ENCODE measurements at places on chromosomes 5 and 9.

- no peak for DNase-seq
These were observed 126.7 kb upstream of the SLCO6A1 start for GRCh38 chr5:102625468-102625867.

- DNase-seq, result no peak
These were observed 66.2 kb downstream of the WNK2 start for GRCh38 chr9:93250185-93250584.

- DNase-seq, result no peak
These were observed 127.3 kb upstream of the ELL2 start for GRCh38 chr5:96088706-96089498.

- DNase-seq, result no peak
These were observed 224.9 kb downstream of the EBF1 start for GRCh38 chr5:158874792-158875191.

DNA sequence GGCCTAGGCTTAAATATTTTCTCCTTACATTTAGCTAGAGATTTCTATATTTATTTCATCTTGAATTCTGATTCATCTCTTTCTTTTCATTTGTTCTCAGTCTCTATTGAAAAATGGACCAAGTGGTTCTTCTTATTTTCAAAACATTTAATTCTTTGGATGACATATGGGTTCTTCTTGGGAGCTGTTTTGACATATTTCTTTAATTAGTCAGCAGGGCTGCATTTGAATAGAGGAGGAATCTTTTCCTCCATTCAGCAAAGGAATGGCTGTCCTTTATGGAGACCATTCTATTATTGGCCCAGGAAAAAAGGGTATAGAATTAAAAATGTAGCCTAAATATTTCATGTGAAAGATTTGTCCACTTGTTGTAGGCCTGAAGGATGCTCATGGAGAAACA lies 109.9 kb downstream of the RPS23 start:
- no peak for DNase-seq

DNA sequence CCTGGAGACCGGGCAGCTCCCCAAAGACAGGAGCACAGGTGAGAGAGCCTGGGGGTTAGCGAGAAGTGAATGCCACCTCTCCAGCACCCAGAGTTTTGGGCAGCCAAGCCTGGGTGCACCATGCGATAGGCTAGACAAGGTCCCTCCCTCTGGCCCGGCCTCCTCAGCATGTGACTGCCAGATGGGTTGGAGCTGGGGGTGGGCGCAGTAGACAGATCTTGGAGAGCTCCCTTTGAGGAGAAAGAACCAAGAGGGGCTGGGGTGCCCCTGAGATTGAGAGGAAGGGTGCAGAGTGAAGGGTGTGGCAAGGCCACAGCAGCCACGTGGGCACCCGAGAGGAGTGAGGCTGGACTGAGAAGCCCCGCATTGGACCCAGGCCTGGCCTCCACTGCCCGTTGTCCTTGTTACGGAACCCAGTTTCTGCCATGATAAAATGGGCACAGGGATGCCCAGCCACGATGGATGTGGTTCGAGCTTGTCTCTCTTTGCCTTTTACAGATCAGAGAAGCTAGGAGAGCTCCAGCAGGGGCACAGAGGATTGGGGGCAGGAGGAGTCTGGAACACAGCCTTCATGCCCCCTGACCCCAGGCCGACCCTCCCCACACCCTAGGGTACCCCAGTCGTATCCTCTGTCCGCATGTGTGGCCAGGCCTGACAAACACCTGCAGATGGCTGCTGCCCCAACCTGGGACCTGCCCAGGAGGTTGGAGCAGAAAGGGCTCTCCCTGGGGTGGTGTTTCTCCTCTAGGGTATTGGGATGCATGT lies 1.4 kb downstream of the TMEM141 start:
- no peak for DNase-seq

GRCh38 chr5:6455571-6456200 lies 7.0 kb downstream of the UBE2QL1 start:
- no peak for DNase-seq

DNA sequence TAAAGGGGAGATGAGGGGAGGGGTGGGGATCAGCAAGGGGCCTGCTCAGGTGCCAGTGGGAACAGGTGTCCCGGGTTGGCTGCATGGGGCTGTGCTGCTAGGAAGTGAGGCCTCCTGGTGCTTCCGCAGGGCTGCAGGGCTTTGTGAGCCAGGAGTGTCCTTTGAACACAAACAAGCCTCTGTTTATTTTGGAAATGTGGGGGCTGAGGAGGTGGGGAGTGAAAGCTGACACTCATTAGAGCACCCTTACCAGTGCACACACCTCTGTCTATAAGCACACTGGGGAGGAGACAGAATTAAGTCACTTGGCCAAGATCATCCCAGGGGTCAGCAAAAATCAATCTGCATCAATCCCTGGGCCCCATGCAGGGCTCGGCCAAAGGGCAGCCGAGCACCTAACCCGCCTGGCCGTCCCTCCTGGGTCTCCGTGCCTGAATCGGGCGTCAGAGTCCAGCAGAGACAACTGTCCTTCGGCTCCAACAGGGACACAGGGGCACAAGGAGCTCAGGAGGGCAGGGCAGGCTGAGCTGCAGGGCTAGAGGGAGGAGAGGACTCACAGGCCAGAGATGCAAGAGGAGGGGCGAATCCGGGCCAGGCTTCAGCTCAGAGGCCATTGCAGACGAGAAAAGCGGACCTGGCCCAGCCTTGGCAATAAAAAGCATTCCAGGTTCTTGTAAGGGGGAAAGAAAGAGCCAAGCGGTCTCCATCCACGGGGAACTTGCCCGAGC lies 99.8 kb downstream of the VAV2 start:
- no peak for DNase-seq

- no peak for DNase-seq
These were observed 383.1 kb upstream of the KLF4 start for GRCh38 chr9:107872457-107873192.

- no peak for DNase-seq
These were observed 21.8 kb downstream of the CTNNA1 start for GRCh38 chr5:138775034-138775433.

DNA sequence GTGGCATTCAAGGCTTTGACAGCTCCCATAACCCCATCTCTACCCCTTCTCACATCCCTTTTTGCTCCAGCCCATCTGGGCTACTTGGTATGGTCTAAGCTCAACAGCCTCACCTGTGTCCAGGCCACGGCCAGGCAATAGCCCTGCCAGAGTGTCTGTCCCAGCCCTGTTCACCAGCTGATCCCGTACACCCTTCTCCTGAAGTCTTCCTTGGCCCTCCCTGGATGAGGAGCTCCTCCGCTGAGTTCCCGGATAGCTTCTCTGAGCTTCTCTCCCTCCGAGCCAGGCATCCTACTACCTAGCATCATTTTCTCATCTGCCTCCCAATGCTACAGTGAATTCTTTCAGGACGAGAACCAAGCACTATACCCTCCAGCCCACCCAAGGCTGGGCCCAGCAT lies 208.2 kb downstream of the DAB2IP start:
- no peak for DNase-seq

GRCh38 chr5:10695055-10695649 lies 65.9 kb downstream of the DAP start:
- no peak for DNase-seq

- DNase-seq, result no peak
These were observed 137.8 kb downstream of the AGTPBP1 start for GRCh38 chr9:85603936-85604335.

DNA sequence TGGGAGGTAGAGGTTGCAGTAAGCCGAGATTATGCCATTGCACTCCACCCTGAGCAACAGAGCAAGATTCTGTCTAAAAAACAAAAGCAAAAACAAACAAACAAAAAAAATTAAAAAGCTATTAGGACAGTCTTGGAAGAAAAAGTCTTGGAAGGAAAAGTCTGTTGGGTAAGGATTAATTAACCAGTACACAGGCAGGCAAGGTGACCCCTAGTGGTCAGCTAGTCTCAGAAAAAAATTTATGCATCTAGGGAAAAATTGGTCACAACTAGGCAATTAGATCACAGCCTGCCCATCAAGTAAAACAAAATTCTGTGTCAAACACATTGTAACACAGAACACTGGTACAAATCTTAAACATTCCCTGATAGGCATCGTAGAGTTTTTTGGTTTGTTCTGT lies 6.7 kb upstream of the ANKRD18B start:
- DNase-seq, result no peak

GRCh38 chr5:165258197-165258771 lies 1752.9 kb downstream of the MAT2B start:
- no peak for DNase-seq

DNA sequence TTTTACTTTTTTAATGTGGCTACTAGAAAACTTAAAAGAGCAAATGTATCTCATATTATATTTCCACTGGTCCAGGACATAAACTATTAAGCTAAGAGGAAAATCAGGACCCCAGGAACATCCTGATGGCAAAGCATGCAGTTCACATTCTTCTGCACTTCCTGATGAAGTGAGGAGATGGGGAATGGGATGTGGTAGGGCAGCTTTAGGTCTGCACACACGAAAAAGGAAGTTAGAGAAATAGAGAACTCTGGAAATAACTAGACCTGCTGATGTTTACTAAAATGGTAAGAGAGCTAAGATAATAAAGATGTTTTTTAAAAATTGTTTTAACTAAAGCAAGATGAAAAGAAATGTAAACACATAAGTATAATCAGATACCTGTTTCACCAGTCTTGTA lies 39.7 kb upstream of the NIPBL start:
- no peak for DNase-seq

- DNase-seq, result no peak
These were observed 308.5 kb upstream of the ARRDC3 start for GRCh38 chr5:91691592-91691991.

DNA sequence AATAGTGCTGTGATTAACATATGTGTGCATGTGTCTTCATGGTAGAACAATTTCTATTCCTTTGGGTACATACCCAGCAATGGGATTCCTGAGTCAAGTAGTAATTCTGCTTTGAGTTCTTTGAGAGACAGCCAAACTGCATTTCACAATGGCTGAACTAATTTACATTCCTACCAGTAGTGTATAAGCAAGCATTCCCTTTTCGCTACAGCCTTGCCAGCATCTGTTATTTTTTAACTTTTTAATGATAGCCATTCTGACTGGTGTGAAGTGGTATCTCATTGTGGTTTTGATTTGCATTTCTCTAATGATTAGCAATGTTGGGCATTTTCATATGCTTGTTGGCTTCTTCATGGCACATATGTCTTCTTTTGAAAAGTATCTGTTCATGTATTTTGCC lies 308.5 kb downstream of the ARRDC3 start:
- no peak for DNase-seq

- DNase-seq, result no peak
These were observed 27.7 kb upstream of the TNIP1 start for GRCh38 chr5:151108566-151108965.

- no peak for DNase-seq
These were observed 1767.7 kb downstream of the EFNA5 start for GRCh38 chr5:105903069-105903468.

- DNase-seq, result no peak
These were observed 280.0 kb downstream of the GAS1 start for GRCh38 chr9:86667307-86667706.

DNA sequence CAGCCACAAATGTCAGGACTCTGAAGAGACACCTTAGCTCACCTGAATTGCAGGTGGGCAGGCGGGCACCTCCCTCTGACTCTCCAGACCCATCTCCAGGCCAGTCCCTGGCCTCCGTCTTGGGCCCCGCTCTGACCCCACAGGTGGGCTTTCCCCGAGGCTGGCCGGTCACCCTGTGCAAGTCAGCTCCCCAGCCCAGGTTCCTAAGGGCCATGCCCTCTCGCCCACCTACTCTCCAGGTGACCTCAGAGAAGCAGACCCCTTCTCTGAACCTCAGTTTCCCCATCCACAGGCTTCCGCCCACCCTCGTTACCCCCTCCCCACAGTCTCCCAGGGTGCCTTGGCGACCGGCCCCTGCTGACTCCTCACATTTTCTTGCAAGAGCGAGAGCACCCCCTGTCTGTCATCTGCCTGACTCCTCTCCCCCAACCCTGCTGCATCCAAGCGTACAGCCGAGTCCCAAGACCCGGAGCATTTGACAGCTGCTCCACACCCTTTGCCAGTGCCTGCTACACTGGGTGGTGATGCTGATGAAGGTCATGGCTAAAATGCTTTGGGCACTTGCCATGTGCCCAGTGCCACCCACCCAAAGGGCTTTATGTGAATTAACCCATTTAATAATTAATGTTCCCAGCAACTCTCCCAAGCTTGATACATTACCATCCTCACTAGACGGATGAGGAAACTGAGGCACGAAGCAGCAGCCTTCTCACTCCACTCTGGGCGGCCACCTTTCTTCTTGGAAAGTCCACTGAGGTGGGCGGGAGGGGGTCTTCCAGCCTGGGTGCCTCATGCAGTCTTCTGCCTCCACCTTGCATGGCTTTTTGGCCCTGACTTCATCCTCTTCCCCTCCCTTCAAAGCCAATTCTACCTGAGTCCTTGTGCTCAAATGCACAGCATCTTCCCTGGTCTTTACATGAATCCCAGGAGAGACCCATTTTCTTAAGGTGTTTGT lies 51.1 kb upstream of the ORM1 start:
- no peak for DNase-seq

- DNase-seq, result no peak
These were observed 74.0 kb downstream of the GCNT4 start for GRCh38 chr5:74978345-74978744.

- no peak for DNase-seq
These were observed 4.7 kb upstream of the TBC1D9B start for GRCh38 chr5:179912386-179912785.

GRCh38 chr5:168097876-168098653 lies 193.4 kb upstream of the WWC1 start:
- no peak for DNase-seq

DNA sequence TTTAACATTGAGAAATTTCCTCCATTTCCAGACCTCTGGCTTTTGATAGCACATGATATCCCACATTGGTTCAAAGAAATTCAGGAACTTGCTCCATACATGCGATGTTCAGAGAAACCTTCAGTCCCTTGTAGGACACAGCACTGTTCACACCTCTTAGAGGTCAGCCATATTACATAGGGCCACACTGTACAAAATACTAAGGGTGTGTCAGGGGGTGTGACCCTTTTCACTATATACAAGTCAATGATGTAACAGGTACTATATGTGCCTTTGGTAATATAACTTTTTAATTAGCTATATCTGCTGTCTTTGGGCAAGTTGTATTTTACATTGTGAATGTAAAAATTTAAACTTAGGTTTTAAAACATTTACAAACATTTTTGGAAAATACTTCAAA lies 505.5 kb downstream of the ENC1 start:
- DNase-seq, result no peak

DNA sequence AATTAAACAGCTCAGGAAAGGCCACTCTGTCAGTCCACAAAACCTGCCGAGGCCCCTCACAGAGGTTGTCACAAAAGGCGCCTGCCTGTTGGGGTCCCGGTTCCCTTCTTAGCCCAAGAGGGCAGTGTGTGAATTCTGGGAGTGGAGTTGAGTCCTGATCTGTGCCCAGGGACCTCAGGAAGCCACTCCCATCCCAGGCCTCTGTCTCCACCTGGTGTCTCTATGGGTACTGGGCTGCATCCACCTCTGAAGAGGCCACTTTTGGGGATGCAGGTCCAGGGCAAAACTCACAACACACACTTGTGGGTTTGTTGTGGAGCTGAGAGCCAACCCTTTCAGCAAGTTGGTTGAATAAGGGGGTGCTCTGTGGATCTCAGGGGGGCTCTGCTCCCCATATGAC lies 74.3 kb upstream of the STXBP1 start:
- no peak for DNase-seq

- peak; percentile 62 for DNase-seq
These were observed 129.9 kb downstream of the RXRA start for GRCh38 chr9:134455934-134456755.

- DNase-seq, result no peak
These were observed 83.2 kb upstream of the TAS2R1 start for GRCh38 chr5:9713356-9713755.

Measured in activated CD8-positive, alpha-beta memory T cell treated with anti-CD3 and anti-CD28 coated beads for 4 hours (primary cell).